SW 1271 (cell line): ENCODE measurements at places on chromosomes 3 and 15.

DNA sequence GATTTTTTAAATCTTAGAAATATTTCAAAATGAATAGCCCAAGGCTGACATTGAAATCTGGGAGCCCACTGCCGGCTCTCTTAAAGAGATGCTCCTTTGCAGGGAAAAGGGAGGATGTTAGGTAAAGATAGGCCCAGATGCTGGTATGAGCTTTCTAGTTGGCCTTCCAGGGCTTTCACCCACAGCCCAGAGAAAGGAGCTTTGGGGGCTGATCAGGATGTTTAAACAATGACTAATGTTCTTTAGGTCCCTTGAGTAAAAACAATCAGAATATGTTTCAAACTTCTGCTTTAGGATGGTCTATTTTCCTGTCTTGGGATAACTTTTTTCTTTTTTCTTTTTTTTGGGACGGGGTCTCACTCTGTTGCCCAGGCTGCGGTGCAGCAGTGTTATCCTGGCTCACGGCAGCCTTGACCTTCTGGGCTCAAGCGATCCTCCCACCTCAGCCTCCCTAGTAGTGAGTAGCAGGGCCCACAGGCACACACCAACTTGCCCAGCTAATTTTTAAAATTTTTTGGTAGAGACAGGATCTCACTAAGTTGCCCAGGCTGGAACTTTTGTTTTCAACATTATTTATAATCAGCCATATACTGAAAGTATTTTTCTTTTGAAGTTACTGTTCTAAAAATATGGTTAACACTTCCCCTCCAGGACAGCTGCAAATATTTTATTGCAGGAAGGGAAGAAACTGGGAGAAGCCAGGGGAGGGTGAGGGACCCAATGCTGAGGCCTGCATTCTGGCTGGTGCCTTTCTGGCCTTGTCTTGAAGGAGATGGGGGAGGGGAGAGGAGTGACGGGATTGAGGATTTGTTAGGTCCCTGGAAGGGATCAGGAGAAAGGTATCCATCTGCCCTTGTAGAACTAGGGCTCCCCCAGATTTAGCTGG is 70.1 kb downstream of the TRAK1 start:
- DNase-seq: no peak

DNA sequence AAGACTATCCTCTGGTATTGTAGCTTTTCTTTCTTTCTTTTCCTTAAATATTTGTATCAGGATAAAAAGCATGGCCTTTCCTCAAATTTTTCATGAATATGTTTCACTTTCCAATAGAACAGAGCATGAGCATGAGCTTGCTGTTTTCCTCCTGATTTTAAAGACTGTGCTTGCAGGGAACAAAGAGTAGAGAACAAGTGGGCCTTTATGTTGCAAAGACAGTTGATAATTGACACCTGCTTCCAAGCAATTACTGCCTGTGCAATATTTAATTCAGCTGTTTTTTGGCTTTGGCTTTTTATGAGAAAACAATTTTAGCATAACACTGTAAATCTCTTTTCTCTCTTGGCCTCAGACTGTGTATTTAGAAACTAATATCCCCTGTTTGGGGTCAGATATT is 263.6 kb upstream of the AZI2 start:
- no peak for DNase-seq

GRCh38 chr3:143814443-143814889 is 33.8 kb downstream of the SLC9A9 start:
- no peak for DNase-seq

GRCh38 chr15:27701956-27702355 is 397.2 kb downstream of the OCA2 start:
- DNase-seq: no peak

GRCh38 chr3:64291345-64291744 is 66.1 kb upstream of the PRICKLE2 start:
- DNase-seq: no peak

DNA sequence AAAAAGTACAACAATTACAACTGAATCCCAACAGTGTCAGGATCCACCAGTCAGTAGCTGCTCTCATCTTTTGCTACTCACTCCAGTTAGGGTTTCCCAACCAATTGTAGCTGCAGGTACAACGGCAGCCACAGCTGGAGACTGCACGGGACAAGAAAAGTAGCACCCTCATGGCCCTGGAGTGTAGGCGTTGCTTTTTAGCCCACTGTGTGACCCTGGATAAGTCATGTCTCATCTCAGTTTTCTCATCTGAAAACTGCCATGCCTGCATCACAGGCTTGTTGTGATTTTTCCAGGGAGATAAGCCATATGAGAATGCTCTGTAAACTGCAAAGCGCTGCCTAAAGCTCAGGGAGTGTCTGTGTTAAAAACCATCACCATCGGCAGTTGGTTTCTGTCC is 535.6 kb upstream of the IL12A start:
- DNase-seq: no peak

DNA sequence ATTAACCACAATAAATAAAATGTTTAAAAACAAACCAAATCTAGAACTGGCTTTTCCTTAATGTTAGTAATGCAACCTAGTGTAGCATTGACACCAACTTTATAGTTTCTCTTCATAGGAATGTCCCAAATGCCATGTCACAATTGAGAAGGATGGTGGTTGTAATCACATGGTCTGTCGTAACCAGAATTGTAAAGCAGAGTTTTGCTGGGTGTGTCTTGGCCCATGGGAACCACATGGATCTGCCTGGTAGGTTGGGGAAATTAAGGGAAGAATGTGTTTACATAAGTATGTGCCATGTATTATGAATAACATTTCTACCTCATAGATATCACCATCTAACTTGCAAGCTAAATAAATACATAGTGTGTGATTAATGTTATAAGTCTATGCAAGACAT is 84.4 kb upstream of the GOLGA6B start:
- no peak for DNase-seq

GRCh38 chr15:87498560-87498959 is 758.0 kb downstream of the NTRK3 start:
- no peak for DNase-seq

DNA sequence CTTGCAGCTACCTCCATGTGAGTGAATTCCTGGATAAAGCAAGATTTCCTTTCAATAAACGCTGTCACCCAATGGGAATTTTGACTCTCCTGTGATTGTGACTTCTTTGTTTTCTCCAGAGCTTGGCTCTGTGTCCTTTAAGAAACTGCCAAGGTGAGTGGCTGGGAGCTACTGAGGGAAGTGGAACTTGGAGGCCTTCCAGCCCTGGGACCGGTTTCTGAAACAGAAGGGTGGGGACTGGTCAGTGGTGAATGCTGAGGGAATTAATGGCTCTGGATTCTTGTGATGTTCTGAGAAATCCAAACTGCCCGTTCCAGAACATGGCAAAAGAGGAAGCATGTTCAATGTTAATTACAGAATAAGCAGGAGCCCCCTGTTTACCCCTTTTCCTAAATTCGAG is 41.1 kb upstream of the MYZAP start:
- no peak for DNase-seq

DNA sequence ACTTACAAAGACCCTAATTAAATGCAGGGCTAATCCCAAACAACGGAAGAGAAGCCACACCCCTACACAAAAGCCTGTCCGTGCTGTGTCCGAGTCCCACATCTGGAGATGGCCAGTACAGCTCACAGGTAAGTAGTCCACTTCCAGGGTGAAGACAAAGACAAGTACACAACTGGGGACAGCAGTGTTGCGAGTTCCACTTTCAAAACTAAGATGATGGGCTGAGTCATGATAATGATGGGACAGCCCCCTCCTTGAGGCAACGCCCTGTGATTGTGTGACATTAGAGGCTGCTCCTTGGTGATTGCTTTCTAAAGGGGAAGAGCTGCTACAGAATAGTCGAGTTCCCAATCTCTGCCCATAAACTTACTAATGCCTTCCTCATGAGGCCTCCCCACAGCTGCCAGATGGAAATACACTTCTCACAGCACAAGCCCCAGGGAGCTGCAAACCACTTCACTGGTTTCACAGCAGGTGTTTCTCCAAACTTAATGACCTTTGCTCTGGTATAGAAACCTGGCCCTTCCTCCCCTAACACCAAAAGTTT is 27.6 kb downstream of the RFT1 start:
- no peak for DNase-seq

DNA sequence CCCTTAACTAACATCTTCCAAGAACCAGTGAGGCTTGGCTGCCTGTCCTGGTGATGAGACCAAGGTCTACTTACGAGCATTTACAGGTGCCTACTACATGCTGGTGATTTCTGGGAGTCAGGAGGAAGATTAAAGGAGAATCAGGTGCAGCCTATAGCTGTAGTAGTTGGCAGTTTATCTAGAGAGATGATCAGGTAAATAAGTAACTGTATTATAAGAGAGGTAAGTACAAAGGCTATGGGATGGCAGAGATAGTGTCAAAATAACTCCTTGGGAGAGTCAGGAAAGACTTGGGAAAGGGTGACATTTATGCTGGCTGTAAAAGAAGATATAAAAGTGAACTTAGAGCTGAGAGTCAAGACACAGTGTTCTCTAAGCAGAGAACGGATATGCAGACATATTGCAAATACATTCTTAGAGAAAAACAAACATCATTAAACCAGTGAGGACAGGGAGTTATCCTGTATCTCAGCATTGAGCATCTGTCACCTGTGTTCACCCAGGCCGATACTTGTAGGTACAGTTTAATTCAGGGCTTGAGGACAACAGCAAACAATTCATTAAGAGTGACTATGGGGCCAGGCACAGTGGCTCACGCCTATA is 49.7 kb upstream of the ACP3 start:
- no peak for DNase-seq

DNA sequence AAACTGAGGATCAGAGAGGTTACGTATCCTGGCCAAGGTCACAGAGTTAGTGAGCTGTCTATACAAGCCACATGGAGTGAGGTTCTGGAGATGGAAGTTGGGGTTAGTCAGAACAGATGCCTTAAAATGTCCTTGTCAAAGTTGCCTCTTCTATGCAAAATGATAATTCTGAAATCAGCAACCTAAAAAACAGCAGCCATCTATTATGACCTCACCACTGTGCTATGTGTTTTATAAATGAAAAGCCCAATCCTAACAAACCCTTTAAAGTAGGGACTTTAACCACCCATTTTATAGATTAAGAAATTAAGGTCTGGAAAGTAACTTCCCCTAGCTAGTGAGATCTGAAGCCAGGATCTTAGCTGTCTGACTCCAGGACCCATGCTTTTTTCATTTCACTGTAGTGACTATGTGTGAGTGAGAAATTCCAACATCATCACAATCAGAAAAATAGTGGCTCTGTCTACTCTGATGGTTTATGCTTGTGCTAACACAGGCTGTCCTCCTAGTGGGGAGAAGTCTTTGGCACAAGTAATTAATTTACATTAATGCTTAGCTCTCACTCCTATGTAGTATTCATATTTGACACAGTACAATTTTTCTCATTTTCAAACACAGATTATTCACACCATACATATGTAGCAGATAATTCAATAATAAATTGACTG is 143.6 kb downstream of the ANO10 start:
- no peak for DNase-seq

DNA sequence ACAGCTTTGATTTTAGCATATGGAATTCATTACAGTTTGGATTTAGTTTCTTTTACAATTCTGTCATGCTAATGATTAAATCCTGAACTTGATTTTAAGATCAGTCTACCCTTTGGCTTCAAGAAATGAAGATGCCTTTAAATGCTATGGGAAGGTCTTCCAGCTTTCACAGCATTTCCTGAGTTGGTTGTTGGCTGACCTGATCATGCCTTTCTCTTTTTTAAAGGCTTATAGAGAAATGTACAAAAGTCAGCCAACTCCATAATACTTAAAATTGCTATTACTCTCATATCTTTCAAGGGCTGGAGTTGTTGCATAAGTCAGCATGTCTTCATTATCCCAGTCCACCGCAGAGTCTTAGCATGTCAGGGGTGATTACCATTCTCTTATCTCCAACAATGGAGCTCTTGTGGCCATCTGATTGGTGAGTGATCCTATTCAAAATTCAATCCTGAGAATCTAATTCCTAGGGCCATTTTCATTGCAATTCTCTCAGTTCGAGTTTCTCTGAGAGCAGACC is 123.8 kb downstream of the GMNC start:
- no peak for DNase-seq

DNA sequence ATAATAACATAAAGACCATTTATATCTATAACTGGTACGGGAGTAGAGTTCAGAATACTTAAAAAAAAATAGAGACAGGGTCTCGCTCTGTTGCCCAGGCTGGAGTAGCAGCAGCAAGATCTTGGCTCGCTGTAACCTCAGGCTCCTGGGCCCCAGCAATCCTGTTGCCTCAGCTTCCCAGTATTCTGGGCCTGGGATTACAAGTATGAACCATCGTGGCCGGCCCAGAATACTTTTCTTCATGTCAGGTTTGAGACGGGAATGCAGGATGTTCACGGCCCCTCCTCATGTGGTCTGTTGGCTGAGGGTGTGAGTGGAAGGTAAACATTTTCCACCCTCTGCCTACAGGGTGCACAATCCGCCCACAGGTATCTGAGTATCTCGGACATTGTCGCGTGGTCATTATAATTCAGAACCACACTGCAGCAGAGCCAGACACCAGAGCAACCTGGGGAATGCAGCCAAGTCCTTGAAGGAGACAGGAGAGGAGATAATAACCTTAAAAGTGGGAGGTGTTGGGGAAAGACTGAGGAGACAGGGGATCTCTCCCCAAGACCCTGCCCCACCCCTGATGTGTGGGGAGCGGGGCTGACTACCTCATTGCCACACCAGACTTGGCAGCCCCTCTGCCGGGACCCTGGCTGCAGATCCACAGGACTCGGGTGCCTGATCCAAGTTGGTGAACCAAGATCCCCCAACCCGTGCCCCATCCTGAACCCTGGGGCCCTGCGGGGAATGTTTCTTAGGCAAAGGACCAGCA is 106.8 kb downstream of the ADCY5 start:
- no peak for DNase-seq

GRCh38 chr3:178440043-178440442 is 96.2 kb upstream of the KCNMB2 start:
- no peak for DNase-seq

DNA sequence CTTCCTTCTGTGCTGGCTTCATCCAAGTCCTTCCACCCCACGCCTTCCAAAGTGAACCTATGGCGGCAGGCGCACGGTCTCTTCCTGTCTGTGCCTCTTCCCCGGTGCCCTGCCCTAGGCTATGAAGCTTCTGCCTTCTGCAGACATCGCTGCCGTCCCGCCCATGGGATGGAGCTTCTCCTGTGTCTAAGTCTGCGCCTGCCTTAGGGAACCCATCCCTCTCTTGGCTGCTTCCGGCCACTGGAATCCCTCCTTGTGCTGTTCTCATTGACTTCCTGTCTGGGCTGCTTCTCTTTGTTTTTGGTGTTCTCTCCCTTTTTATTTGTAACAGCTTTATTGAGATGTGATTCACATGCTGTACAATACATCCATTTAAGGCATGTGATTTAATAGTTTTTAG is 17.2 kb downstream of the CHCHD6 start:
- DNase-seq: no peak
